Activated T-cell treated with anti-CD3 and anti-CD28 coated beads for 24 hours (primary cell): ENCODE measurements at places on chromosomes 5 and 9.

GRCh38 chr9:125649826-125650225 is 57.2 kb downstream of the MAPKAP1 start:
- no peak for DNase-seq

GRCh38 chr9:113587471-113588031 is 124.0 kb downstream of the RGS3 start:
- DNase-seq = no peak

GRCh38 chr5:7395947-7396712 is at the start of gene ADCY2:
Gene ADCY2, plus strand, starts transcription at chr5:7396138. Its CDS starts 159 bp downstream, at chr5:7396297.
- DNase-seq = no peak

GRCh38 chr5:102933316-102933715 is 178.2 kb downstream of the PAM start:
- DNase-seq = no peak

DNA sequence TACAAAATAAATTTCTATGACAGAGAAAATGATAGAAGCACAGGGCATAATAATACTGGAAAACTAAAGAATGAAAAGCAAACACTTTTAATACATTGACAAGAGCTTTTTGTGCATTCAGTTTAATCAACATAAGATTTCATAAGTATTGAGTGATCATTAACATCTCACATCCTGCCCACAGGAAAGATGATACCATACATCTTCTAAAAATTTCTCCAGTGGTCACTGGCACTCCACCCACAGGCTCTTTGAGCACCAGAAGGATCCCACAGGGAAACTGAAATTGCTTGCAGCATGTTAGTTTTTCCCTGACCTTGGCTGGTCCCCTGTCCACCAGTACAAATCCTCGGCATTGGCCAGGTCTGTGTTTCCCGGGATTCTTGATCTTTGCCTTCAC is 186.0 kb downstream of the CEMIP2 start:
- no peak for DNase-seq

DNA sequence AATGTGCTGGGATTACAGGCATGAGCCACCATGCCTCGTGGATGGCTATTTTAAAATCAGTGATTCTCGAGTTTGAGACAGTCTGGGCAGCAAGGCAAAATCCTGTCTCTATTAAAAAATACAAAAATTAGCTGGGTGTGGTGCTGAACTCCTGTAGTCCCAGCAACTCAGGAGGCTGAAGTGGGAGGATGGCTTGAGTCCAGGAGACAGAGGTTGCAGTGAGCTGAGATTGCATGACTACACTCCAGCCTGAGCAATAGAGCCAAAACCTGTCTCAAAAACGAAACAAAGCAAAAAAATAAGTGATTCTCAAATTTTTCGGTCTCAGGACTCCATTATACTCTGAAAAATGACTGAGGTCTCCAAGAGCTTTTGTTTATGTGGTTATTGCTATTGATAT is 47.9 kb upstream of the HSPA9 start:
- DNase-seq = no peak

DNA sequence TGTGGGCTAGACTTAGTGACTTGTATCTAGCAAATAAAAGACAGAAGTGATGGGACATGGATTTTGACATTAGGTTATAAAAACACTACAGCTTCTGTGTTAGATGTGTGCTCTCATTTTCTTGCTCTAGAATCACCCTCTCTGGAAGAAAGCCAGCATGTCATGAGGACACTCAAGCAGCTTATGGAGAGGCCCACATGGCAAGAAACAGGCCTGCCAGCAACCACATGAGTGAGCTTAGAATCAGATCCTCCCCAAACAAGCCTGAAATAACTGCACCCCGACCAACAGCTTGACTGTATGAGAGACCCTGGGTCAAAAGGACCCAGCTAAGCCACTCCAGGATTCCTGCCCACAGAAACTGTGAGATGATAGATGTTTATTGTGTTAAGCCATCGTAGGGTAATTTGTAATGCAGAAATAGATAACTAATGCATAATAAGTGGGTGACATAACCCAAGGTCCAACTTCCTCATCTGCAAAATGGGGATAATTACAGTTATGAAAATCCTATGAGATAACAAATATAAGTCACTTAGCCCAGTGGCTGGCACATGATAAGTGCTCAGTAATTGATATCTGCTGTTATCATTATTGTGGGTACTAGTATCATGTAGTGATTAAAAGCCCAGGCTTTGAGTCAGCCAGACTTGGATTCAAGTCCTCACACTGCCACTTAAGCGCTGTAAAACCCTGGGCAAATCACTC is 86.5 kb downstream of the KLHL3 start:
- no peak for DNase-seq

GRCh38 chr9:24602693-24603352 is 57.1 kb upstream of the IZUMO3 start:
- DNase-seq = no peak

GRCh38 chr5:26942481-26942880 is 95.9 kb downstream of the CDH9 start:
- no peak for DNase-seq

GRCh38 chr9:73270967-73271721 is 119.5 kb downstream of the ANXA1 start:
- no peak for DNase-seq
